ENCODE measurements at places on chromosomes 12 and 14.

- DNase-seq: no peak
These were observed 9.3 kb downstream of the GXYLT1 start for GRCh38 chr12:42135259-42135814.

DNA sequence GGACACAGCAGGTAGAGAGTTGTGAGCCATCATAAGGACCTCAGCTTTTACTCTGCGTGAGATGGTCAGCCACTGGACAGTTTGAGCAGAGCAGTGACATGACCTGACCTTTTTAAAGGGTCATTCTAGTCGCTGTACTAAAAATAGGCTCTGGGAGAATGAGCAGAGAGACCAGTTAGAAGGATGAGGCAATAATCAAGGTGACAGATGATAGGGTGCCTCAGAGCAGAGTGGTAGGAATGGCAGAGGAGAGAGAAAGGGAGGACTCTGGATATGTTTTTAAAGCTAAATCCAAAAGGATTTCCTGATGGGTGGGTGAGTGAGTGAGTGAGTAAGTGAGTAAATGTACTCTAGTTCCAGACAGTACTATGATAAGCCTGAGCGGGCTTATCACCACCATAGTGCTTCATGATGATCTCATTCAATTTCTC lies 83.6 kb upstream of the ARHGAP5 start:
- DNase-seq: no peak

GRCh38 chr12:31035967-31036665 lies 37.5 kb upstream of the DDX11 start:
- no peak for DNase-seq

- DNase-seq: no peak
These were observed 1018.5 kb downstream of the LRFN5 start for GRCh38 chr14:42624980-42625761.
